ENCODE measurements at places on chromosomes 5 and 9. TPM values are rescaled to one million over a fixed set of nuclear protein-coding genes. Genes with fewer than 3 reads are reported as not detected.

Gene TLX3
- polyA plus RNA-seq, result not detected

Gene LECT2
- polyA plus RNA-seq, result not detected

Gene GABRA6
- 2.2 TPM for polyA plus RNA-seq

Gene ROR2
- polyA plus RNA-seq, result 0.74 TPM

Gene CORO2A
- 1.9 TPM for polyA plus RNA-seq

Gene CCDC69
- polyA plus RNA-seq, result not detected

Gene RIOK2
- 20.7 TPM for polyA plus RNA-seq

Gene EDIL3
- polyA plus RNA-seq, result 7.4 TPM

Gene CCDC127
- polyA plus RNA-seq, result 5.2 TPM

Gene MEGF10
- polyA plus RNA-seq, result 0.18 TPM

Gene N4BP3
- polyA plus RNA-seq, result 5.8 TPM

Gene SLC9A3
- polyA plus RNA-seq, result 3.0 TPM

Gene FBN2
- polyA plus RNA-seq, result 2.3 TPM

Gene UQCRQ
- polyA plus RNA-seq, result 444 TPM

Gene PCDHGC5
- polyA plus RNA-seq, result 0.51 TPM

Gene ZDHHC11B
- 12.1 TPM for polyA plus RNA-seq

Gene MEGF9
- 32.8 TPM for polyA plus RNA-seq

Gene DMRT3
- not detected for polyA plus RNA-seq

Gene NSMF
- 51.2 TPM for polyA plus RNA-seq

Gene SPATA31E1
- polyA plus RNA-seq, result not detected

Measured in neural cell (in vitro differentiated cells).